NCI-H1105 (cell line): ENCODE measurements at places on chromosomes 6 and 20.

DNA sequence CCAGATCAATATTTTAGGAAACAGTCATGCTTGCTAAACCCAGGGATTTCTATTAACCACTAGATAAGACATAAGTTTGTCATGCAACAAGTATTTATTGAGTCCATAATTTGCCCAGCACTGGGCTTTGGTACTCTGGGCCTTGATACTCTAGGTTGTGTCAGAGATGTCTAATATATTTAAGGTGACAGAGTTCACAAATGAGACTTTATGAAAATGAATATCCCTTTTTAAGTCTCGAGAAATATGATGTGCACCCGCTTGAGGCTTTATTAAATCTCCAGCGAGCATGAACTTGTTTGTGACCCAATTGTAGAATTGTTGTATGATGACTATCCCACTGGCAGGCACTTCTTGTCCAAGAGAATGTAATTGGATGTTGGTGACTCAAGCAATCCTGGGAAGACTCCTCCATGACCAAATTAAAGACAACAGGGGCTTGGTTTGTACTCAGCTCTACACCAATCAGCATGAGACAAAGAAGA, 109.2 kb downstream of the ESR1 start:
- DNase-seq = no peak

DNA sequence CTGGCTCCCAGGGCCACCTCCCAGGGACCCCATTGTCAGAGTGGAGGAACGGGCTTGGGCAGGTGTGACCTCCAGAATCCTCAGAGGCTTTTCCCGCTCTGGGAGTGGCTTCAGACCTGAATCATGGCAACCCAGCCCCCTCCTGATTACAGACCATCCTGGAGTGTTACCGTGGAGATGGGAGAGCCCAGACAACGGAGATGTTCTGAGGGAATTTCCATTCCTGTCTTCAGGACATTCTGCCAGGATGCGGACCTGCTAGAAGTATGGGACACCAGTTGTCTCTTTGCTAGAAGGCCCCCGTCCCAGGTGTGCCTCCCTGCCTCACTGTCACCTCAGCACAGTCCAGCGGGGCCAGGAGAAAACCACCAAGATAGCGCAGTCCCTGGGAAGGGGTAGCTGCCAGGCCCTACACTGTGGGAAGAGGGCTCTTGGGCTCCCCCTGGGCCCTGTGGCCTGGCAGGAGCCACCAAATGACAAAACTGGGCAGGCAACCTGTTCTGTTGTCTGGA, 109.9 kb downstream of the PSMB1 start:
- no peak for DNase-seq

GRCh38 chr6:70547313-70547712, 19.4 kb upstream of the SDHAF4 start:
- no peak for DNase-seq

- no peak for DNase-seq
Measured at GRCh38 chr20:7207186-7207798, 439.8 kb downstream of the BMP2 start.

GRCh38 chr20:23601715-23602114, 4.0 kb downstream of the CST9 start:
- DNase-seq = no peak

DNA sequence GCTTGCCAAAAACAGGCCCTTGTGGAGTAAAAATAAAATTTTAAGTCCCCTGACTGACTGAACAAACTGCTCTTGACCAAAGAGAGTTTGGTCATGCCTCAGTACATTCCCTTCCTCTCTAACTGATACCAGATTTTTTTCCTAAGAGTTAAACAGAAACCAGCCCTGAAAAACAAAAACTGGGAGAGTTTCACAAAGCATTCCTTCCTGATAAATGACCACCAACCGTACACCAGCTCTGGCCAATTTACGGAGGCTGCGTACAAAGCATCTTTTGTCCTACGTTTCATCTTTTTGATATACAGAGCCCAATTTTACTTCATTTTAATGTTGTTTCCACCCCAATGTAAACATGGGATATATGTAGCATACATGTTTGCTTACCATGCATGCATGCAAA, 477.4 kb upstream of the HTR1E start:
- DNase-seq = no peak
